ENCODE measurements at places on chromosomes 3 and 15.

- no peak for DNase-seq
Observed at GRCh38 chr15:83565553-83566159, 88.3 kb upstream of the ADAMTSL3 start.

DNA sequence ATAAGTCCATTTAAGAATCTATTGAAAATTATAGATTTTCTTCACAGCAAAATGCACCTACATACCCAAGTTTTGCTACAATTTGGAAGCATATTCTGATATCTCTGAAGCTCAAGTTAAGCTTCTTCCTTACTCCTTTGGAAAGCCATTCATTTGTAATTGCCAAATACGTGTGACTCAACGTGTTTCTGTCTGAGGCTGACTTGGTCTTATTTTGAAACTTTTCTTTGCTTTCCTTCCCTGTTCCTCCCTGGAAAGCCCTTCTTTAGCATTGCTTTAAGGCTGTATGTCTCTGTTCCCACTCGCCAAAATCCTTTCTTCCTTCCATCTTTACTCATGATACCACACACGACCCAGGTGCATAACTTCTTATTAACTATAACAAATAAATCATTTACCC is 232.0 kb downstream of the ZBBX start:
- no peak for DNase-seq

- DNase-seq: no peak
Observed at GRCh38 chr3:8959668-8960067, 3.6 kb downstream of the RAD18 start.

- no peak for DNase-seq
Observed at GRCh38 chr15:44734839-44735481, 1.4 kb upstream of the TRIM69 start.

DNA sequence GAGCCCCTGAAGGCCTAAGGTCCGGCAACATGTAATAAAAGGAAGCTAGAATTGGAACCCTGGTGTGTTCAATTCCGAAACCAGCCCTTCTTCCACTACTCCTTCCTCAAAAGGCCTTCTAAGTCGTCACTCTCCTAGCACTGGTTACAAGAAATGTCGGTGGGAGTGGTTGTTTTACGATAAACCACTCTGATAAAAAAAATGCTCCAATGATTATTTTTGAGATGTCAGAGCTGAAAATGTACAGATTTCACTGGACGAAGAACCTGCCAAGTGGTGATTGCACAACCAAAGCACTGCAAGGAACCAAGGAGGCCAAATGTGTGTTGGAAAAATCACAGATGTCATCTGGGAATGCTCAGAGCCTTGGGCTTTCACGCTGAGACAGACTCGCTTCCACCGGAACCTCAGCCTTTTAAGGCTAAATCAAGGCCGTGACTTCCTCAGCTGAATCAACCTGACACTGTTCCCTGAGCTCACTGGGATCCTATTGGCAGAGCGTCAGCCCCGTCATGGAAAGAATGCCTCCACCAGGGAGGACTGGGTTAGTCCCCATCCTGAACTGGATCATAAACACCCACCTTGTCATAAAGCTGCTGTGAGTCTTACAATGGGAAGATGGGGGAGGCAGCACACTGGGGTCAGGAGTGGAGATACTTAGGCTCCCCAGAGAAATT is 108.1 kb upstream of the THBS1 start:
- DNase-seq: no peak
